ENCODE measurements at places on chromosomes 5 and 9.

- DNase-seq: no peak
These were observed 142.8 kb downstream of the TMEM38B start for GRCh38 chr9:105836936-105837660.

GRCh38 chr9:119366909-119367682, 2.1 kb downstream of the BRINP1 start:
- no peak for DNase-seq

DNA sequence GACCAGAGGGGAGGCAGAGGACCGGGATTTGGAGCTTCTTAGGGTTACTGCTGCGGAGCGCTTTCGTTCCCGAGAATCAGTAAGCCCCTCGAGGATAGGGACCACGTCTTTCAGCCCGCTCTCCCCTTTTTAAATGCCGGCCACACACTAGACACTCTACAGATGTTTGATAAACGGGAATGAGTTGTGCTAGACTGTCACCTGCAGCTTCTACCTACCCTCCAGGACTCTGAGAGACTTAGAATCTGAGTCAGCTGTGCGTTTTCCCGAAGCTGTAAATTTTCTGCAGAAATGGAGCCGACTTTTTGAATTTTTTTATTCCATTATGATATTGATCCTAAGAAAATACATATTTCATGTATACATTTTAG, 670 bp downstream of the CCDC171 start:
- no peak for DNase-seq

DNA sequence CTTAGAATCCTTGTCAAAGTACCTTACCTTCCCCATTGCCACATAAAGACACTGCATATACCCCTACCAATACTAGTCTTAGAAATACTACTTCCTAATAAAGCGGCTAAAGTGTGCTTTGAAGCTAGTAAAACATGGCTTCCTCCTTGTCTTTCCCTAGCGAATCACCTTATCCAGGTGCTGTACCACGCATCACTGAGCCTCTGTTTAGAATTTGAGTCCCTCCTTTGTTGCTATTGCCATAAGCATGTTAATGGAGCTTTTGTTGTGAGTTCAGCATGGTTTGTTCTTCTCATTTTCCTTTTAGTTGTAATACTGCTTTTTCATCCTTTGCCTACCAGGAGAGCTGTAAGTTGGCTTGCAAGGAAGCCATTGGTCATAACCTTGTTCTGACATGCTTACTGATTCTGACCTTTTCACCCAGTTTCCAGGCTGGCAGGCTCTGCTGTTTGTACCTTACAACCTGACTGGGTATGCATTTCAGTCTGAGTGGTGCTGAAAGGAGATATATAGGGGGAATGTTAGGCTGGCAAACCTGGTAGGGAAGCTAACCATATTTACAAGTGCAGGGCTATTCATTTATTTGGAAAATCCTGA, 49.8 kb downstream of the LMNB1 start:
- no peak for DNase-seq

- DNase-seq: no peak
These were observed 93.7 kb upstream of the SMC5 start for GRCh38 chr9:70165006-70165602.

DNA sequence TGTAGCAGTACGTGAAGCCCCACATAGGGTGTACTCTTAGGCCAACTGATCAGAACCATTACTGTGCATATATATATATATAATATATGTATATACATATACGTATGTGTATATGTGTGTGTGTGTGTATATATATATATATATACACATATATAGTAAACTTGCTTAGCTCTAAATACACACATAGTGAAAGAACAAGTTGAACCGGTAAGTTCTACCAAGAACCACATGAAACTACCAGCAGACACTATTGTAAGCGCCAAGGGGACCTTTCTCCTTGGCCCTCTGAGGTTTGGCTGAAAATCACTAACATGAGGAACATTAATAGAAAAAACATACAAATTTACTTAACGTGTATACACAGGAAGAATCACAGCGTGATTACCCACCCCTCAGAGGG, 1.8 kb upstream of the TARS1 start:
- DNase-seq: no peak

DNA sequence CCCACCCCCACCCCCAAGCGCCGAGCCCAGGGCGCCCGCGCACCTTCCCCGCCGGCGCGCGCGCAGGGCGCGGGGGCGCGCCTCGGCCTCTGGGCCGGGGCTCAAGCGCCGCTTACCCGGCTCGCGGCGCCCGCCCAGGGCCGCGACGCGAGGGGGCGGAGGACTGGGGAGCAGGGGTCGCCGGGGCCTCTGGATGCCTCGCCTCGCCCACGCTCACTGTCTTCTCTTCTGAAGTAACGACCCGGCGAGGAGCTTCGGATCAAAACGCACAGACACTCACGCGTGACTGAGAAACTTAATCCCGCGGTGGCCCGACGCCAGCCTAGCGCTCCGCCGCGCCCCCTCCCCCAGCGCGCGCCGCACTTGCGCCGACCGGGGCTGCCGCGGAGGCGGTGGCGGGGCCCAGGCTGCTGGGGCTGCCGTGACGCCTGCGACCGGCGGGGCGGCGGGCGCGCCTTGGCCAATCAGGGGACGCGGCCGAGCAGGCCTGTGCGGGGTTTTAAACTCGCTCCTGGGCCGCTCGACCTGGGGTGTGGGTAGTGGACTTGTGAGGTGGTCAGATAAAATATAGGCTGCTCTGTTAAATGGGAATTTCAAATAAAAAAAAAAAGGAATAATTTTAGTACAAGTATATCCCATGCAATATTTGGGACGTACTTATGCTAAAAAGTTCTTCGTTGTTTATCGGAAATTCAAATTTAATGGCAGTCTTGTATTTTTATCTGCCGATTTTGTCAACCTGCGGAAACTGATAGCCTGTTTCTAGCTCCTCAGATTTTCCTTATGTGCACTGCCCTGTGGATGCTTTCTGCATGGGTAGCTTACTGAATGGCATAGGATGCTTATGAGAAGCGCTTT, at the start of gene MPDZ:
MPDZ (minus strand) TSS at position 409 of the 858 bp plus-strand sequence. CDS start 29,377 bp downstream, outside the sequence.
- peak; percentile 48 for DNase-seq

- DNase-seq: no peak
These were observed 176.9 kb downstream of the ROR2 start for GRCh38 chr9:91773156-91773555.

DNA sequence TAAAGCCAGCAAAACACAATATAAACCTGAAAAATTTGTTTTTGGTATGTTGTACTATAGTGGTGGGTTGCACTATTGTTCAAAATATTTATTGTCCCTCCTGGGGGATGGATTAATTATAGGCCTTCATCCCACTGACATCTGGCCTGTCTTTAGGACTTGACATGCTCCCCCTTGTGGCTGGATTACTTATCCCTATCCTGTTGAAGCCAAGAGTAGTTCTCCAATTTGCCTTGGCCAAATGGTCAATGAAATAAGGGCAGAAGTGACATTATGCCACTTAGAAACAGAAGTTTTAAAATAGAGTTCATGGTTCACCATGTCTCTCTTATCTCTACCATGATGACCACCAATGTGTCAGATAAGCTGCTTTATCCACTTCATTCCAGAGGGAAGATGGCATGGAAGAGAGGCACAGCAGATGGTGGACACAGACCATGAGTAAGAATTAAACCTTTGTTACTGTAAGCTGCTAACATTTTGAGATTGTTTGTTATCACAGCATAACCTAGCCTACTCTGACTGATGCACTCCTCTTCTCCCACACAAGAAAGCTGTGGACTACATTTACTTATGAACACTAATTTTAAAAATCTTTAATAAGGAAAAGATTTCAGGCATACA, 29.2 kb upstream of the ARHGEF28 start:
- DNase-seq: peak; percentile 62

DNA sequence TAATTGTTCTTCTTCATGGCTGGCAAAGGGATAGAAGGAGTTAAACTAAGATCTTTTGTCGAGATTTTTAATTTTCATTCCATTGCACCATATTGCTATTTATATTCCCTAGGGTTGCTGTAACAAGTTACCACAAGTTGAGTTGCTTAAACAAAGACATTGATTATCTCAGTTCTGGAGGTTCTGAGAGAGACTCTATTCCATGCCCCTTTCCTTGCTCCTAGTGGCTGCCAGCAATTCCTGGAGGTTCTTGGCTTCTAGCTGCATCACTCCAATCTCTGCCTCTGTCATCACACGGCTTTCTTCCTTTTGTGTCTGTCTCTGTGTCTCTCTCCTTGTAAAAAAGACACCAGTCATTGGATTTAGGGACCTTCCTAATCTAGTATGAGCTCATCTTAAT, 136.6 kb upstream of the DAB2 start:
- DNase-seq: no peak

- DNase-seq: no peak
These were observed 783.8 kb upstream of the WWC1 start for GRCh38 chr5:167507463-167508233.

DNA sequence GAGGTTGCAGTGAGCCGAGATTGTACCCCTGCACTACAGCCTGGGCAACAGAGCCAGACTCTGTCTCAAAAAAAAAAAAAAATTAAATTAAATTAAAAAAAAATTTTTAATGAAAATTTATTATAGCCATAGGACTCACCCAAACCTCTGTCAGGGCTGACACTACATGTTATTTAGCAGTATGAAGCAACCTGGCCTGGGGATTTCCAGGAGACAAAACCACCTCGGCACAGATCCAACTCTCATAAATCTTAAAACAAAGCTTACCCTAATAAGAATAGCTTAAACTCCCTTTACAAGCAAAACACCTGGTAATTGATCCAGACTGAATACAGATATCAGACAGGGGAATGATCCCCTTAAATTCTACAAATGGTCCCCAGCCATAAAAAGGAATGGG, 38.4 kb downstream of the PPP1R2B start:
- no peak for DNase-seq

- peak; percentile 82 for DNase-seq
These were observed 11.3 kb downstream of the WWC1 start for GRCh38 chr5:168302785-168303184.

DNA sequence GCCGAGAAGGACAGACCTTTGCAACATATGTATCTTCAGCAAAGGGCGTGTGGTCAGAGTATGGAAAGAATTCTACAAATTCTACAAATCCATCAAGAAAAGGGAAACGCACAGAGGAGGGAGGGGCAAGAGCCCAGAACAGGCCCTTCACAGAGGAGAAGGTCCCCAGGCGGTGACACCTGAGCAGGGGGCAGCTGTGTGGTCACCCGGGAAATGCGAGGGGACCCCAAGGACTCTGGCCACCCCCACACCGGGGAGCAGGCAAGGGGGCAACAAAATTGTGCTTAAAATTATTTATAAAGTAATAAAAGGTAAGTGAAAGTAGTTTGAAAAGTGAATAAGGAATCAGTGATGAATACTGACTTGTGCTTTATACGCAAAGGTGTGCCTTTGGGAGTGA, 17.6 kb downstream of the NACC2 start:
- DNase-seq: no peak

DNA sequence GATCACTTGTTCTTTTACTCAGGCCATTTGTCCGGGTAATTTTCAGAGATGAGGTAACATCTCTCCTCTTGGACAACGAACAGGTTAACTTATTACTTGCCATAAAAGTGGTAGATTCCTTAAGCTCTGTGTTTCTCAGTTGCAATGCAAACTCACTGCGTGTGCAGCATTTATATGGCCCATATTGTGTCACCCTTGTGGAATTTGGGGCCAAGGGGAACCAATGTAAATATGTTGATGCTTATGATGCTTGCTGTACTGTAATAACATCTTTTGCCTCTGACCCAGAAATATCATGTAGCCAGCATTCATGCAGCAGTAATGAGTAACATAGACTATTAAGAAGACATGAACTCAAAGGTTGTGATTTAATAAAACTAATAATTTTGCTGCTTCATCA, 175.8 kb downstream of the ADAMTS6 start:
- peak; percentile 59 for DNase-seq

GRCh38 chr9:136403538-136403914, 3.6 kb upstream of the SNAPC4 start:
- DNase-seq: no peak

DNA sequence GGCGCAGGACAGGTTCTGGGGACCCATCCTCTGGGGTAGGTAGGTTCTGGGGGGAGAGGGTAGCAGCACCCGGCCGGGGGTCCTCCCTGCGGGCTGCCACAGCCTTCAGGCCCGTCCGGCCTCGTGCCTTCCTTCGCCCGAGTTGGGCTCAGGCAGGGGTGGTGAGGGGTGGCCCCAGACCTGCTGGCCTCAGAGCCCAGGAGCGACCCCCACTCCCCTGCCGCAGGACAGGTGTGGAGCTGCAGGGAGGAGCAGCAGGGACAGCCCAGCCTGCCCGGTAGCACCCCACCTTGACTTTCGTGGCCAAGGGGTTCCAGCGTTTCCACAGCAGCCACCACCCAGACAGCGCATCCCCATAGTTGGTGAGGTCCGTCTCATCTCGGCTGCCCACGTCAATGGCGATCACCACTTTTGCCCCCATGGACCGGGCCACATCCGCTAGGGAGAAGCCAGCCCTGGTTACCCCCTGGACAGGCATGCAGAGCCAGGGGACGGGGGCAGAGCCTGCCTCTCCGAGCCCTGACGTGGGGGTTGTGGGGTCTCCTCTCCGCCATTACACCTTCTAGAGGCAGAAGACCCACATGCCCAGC, 3.4 kb upstream of the NSMF start:
- no peak for DNase-seq

DNA sequence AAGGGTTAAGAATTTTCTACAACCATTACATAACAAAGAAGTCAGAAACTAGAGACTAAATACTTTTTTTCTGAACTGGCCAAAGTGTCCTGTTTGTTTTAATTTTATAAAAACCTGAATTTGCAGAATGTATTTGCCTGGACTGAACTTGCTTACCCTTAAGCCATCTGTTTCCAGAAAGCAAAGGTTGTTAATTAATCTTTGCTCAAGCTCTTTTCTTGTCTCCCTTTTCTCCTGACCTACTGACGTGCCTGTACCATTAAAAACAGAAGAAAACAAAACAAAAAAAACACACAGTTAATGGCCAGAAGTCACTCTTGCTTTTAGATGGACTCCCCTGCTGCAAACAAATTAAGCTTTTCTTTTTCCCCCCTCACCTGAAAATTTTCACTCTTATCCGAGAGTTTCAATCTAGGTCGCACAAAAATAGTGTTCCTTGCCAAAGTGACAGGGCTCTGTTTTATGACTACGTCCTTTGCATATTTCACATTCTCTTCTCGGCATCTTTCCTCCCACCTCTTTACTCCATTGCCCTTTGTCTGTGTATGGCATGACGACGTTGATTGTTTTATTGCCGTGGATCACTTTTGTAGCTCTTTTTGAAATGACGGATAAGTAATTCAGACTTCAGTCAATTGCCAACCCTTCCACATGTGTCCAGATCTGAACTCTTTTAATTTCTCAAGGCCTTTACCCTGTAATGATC, 333.8 kb upstream of the GRIN3A start:
- DNase-seq: no peak

GRCh38 chr5:132302413-132302812, 8.2 kb downstream of the SLC22A4 start:
- DNase-seq: no peak
